ENCODE measurements at places on chromosomes 3 and 15.

DNA sequence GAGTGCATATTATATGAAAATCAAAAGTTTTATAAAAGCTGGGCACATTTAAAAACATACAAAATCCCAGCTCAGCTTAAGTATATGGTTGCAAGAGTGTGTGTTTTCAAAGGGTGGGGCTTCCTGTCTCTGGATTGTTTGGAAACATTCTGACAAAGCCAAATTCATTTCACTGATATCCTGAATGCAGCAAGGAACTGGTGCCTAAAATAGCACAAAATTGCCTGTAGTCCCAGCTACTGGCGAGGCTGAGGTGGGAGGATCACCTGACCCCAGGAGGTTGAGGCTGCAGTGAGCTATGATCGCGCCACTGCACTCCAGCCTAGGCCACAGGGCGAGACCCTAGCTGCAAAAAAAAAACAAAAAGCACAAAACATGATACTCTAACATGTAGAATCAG is 13.0 kb upstream of the TJP1 start:
- DNase-seq = no peak

DNA sequence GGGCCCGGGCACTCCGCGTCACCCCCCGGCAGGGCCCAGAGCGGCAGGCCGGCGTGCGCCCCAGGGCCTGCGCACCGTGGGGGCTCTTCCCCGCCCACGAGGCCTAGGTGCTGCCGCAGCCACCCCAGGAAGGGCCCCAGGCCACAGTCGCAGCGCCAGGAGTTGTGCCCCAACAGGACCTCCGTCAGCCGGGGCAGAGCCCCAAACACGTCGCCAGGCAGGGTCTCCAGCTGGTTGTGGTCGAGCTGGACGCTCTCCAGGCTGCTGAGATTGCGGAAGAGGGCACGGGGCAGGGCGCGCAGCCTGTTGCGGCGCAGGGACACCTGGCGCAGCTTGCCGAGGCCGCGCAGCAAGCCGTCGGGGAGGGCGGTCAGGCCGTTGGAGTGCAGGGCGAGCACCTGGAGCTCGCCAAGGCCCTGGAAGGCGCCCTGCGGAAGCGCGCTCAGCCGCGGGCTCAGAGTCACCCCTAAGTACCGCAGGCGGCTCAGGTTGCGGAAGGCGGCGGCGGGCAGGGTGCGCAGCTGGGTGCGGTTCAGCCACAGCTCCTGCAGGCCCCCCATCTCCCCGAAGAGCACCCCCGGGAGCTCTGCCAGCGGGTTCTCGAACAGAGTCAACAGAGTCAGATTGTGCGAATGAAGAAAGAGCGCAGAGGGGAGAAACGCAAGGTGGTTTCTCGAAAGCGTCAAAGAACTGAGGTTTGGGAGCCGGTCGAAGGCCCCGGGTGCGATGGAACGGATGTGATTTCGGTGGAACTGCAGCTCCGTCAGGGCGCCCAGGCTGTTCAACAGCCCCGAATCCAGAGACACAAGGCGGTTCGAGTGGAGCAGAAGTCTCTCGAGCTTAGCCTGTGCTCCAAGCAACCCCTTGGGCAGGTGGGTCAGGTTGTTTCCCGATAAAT is 2.0 kb downstream of the GP5 start:
- no peak for DNase-seq

DNA sequence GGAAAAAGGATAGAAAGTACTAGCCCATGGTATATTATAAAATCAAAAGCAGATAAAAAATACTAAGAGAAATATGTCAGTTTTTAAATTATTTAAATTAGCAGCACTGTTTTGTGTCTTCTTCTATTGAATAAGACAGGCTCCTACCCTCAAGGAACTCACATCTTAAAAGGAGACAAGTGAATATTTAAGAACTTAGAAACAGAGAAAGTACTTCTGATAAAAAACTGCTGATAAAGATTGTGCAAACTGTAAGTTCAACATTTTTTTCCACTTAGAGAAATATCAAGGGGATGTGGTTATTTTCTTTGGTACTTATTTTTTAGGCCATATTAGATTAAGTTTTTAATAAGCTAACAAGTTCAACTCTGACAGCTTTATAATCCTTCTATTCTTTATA is 3.0 kb upstream of the ANKRD28 start:
- no peak for DNase-seq

DNA sequence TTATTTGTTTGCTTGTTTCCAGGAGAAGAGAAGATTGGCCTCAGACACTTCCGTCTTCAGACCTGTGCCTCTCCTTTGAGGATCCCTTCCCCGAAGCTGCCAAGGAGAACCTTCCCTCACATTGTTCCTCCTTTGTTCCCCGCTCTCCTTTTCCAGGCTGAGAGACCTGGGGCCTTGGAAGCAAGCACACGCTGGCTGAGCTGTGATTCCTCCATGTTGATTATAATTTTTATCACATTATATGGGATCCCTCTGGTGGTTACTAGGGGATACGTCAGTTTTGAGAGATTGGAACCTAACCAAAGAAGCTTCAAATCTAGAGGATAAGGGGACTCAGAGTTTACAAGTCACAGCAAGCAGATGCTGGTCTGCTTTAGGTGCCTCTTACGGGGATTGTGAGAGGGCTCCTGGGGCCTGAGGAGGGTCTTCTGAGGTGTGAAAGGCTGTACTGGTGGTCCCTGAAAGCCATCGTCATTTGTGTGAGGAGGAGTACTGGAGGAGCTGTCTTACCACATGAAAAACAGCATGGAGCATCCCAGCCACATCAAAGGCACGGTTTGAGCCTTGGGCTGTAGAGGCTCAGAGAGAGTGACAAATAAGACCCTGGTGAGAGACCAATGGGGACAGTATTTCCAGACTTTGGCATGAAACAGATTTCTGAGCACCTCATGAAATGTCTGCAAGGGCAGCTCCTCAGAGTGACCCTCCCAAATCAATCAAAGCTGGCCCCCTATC is 760.1 kb upstream of the CFAP20DC start:
- peak; percentile 40 for DNase-seq

DNA sequence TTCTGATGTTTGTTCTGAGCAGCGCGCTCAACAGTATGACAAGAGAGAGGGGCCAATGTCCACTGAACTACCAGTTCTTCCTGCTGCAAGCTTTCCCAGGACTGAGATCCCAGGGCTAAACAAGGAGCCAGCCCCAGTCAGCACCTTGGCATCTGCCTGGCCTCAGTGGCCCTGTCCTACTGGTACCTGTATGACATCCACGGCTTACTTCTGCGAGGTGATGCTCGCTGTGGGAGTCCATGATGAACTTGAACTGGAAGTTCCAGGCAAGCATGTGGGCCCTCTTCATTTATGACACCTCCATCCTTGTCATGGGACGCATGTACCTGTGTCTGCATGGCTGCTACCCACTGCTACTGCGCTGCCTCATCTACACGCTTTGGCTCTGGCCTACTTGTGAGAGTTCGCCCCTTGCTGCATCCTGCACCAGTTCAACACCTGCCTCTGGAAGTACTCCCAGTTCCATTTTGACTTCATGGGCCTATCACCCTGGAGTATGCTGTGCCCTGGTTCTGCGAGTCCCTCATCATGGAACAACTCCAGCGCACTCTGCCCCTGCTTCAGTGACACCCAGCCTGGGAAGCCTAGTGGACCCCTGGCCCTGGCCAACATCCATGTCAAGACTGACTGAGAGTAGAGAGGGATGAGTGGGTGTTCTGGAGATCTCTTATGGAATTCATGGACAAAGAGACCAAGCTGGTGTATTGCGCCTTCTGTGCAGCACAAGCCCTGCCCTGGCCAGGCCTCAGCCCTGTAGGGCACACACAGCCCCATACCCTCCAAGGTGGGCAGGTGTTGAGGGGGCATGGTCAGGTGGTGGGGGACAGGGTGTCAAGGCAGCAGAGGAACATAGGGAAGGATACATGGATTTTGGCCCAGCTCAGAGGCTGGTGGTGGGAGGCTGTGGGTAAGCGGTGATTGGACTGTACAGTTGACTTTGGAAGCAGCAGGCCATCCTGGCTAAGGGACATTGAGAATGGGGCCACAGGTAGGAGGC is 246.8 kb downstream of the NLGN1 start:
- no peak for DNase-seq

- DNase-seq = no peak
These were observed 1.0 kb downstream of the MAPKAPK3 start for GRCh38 chr3:50617911-50618481.

DNA sequence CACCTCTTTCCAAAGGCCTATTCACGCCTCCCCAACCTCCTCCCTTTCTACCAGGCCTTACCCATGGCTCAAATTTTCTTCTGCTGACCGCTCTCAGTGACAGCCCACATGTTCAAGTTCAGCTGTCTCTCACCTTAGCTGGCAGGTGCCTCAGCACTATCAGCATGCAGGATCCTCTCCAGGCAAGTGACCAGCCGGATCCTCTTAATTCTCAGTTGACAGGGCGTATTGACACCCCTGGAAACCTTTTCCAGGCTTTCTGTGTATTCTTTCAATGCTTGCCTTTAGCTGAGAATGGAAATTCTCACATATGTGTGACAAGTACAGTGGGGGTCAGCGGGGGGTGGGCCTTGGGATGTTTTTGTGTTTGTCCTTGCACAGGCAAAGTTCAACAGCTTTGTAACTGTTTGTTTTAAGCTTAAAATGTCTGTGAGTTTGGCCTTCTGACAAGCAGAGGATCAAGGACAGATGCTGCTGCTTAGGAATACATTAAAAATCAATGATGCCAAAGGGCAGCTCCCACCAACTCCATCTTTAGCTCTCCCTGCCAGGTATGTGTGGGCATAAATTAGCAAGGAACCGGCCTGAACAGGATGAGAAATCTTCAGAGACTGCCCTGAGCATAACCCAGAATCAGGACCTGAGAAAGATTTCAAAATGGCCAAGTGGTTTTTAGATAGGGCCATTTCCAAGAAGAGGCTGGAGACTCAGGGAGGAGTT is 17.4 kb upstream of the BDH1 start:
- DNase-seq = no peak

DNA sequence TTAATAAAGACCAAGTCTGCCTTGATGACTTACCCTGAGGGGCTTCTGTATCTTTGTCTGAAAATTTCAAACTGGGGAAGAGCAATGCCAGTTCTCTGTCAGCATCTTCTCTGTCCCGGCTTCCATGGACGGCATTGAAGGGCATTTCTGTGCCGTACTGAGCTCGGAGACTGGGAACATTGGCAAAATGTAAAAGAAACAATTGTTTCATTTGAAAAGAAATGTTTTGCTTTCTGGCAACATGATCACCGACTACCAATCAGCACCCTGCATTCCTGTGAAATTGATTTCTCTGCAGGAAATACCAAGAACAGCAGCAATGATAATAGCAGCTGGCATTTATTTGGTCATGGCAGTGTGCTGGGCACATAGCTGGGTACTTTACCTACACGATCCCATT is 26.2 kb downstream of the NME9 start:
- no peak for DNase-seq

DNA sequence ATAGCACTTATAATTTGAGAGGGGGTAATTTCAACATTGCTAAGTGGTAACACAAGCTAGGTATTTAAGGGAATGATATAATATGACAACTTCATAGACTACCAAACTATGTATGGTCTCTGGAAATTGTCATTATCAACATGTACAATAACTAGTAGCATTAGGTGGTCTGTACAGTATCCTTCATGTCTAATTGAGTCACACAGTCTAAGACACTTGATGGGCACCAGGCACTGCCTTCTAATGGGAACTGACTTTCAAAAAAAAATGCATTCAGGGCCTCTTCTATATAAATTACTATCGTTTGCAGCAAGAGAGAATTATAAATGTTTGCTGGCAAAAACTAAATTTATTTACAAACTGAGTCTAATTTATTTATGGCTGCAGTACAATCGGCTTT is 271.8 kb downstream of the MECOM start:
- no peak for DNase-seq

- no peak for DNase-seq
These were observed 20.9 kb downstream of the FSTL1 start for GRCh38 chr3:120429921-120430361.

DNA sequence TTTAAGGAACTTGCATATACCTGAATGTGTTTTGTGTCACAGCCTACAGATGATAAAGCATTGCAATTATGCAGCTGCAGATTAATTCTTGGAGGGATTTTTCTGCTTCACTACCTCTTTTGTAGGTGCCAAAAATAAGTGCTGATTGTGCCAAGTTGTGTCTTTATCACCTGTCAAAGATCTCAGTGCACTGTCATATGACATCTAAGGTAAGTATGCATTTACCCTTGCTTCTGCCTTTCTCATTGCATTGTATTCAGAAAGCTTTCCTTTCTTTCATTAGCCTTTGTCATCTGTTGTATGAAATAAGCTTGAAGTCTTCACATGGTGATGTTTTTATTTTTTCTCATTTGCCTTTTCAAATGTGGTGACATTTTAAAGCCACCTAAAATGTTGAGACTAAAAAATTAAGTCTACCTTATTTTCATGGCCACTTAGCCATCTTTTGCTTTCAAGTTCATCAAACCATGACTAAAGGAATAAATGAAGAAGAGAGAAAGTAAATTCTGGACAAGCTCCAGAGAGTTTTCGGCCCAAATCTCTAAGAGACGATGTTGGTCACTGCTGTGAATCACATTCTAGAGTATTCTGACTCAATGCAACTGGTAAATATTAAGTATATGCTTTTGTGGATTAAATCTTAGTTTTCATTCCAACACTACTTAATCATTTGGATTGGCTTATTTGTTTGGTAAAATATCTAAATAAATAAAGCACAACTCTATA is 381.8 kb upstream of the EPHA3 start:
- DNase-seq = no peak

DNA sequence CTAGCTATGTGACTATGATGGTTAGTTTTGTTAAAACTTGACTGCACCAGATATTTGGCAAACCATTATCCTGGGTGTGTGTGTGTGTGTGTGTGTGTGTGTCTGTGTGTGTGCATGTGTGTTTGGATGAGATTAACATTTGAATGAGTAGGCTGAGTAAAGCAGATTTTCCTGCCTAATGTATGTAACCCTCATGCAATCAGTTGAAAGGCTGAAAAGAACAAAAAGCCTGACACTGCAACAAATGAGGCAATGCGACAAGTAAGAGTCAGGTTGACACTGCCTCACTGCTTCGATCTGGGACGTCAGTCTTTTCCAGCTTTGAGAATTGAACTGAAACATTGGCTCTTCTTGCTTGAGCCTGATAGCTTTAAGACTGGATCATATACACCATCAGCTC is 643.0 kb downstream of the NAALADL2 start:
- DNase-seq = no peak

GRCh38 chr3:133330522-133330921 is 69.3 kb upstream of the BFSP2 start:
- peak; percentile 56 for DNase-seq

GRCh38 chr3:52801839-52802238 is 7.2 kb downstream of the ITIH3 start:
- DNase-seq = no peak

- no peak for DNase-seq
These were observed 75.3 kb downstream of the STXBP5L start for GRCh38 chr3:120983321-120983665.
